Head of caudate nucleus (tissue), 42 donors: ENCODE measurements at places on chromosomes 6 and 20.

DNA sequence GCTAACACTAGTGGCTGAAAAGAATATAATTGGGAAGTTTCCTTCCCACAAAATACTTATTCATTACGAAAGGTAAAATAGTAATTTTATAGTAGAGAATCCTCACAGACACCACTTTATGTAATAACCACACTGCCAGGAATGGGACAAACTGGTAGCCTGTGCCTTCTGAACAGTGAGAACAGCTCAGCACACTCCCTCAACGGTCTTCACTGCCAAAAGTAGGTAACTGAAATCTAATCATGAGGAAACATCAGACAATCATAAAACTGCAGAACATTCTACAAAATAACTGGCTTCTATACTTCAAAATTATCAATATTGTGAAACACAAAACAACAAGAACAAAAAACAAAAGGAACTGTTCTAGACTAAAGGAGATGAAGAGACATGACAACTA, 44.1 kb downstream of the NUP153 start:
- no peak for DNase-seq

- no peak for DNase-seq
Measured at GRCh38 chr20:18856873-18857272, 43.3 kb downstream of the SCP2D1 start.

- DNase-seq = no peak
Measured at GRCh38 chr6:14142511-14143223, 25.1 kb downstream of the CD83 start.

GRCh38 chr6:44285552-44286284, 15.5 kb downstream of the TMEM151B start:
- no peak for DNase-seq

DNA sequence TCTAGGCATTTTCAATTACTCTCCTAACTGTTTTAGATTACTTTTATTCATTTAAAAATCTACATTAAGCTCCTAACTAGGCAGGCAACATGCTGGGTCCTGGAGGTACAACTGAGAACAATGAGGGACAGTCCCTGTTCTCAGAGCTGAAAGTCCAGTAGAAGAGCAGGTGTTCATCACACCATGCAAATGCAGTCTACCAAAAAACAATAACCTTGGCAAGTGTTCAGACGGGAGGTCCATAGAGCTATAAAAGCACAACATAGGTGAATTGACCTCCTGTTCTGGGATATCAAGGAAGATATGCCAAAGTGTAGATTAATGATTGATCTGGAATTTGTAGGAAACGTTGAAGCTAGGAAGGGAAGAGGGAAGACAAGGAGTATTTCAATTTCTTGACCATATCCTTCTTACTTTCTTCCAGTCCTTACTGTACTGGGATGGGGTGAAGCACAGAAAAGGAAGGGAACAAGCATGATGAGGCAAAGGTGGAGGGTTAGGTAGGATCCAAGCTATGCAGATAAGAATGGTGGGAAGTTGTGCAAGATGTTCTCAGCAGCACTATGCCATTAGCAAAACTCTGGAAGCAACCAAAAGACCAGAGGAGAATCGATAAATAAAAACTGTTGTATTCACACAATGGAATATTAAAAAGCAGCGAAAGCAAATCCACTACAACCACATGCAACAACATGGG, 485.7 kb upstream of the JARID2 start:
- no peak for DNase-seq
